Activated CD8-positive, alpha-beta T cell treated with anti-CD3 and anti-CD28 coated beads, Interleukin-2, amount 10 ng/mL, durations not matched to agents 7 days and 5 days (primary cell): ENCODE measurements at places on chromosomes 7 and 10. TPM values are rescaled to one million over a fixed set of nuclear protein-coding genes. Genes with fewer than 3 reads are reported as not detected.

Gene PKD2L1
- total RNA-seq: 0.68 TPM

Gene LDB3
- 0.05 TPM for total RNA-seq

Gene SPACDR
- total RNA-seq: 2.7 TPM

Gene GIMAP1
- 19.0 TPM for total RNA-seq

Gene VWDE
- total RNA-seq: 3.2 TPM
